ENCODE measurements at places on chromosomes 6 and 20.

DNA sequence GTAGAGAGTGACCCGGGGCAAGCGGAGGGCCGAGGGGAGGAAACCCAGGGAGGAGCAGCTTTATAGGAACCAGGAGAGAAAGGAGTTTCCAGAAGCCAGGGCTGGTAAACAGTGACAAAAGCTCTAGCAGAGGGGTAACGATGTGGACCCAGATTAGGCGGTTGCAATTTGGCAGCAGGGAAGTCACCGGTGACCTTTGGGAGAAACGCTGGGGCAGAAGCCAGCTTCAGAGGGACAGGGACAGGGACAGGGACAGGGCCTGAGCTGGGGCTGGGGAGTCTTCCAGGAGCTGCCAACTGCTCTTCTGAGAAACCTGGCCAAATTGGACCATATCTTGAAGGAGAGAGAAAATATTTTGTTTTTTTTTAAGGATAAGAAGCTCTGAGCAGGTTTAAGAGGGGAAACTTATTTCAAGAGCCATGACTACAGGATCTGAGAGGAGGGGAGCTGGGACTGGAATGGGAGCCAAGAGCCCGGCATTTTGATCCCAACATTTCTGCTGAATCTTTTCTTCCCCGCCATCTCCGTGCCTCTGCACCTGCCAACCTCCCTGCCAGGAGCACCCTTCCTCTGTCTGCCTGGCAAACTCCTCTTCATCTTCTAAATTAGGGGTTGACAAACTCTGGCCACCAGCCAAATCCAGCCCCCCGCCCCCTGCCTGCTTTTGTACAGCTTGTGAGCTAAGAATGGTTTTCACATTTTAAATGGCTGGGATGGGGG lies 22.6 kb upstream of the PREX1 start:
- no peak for DNase-seq

DNA sequence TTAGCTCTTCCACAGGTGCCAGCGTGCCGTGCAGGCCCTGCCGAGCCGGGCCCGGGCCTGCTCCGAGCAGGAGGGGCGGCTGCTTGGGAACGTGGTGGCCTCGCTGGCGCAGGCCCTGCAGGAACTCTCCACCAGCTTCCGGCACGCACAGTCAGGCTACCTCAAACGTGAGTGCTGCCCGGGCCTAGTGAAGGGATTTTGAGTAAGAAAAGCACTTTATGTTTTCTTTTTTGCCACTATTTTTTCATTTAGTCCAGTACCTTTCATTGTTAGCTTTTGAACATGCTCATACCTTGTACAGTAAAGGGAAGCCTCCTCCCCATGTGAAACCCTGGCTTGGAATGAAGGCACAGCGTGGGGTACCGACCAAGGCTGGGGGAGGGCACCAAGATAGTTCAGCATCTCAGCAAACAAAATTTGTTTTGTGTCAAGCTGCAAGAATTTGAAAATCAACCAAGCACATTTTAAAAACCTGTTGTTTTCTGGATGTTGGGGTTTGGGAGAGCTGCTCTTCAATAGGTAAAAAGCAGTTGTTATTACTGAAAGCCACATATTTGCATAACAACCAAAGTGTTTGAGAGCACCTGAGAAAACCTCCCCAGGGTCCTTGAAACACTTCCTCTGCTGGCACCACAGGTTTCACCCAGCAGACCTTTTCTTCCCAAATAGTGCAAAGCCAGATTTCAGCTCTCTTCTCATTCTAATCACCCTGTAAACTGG lies 18.4 kb downstream of the STX16 start:
- no peak for DNase-seq

- DNase-seq: no peak
Measured at GRCh38 chr20:54355631-54356280, 119.6 kb upstream of the DOK5 start.

DNA sequence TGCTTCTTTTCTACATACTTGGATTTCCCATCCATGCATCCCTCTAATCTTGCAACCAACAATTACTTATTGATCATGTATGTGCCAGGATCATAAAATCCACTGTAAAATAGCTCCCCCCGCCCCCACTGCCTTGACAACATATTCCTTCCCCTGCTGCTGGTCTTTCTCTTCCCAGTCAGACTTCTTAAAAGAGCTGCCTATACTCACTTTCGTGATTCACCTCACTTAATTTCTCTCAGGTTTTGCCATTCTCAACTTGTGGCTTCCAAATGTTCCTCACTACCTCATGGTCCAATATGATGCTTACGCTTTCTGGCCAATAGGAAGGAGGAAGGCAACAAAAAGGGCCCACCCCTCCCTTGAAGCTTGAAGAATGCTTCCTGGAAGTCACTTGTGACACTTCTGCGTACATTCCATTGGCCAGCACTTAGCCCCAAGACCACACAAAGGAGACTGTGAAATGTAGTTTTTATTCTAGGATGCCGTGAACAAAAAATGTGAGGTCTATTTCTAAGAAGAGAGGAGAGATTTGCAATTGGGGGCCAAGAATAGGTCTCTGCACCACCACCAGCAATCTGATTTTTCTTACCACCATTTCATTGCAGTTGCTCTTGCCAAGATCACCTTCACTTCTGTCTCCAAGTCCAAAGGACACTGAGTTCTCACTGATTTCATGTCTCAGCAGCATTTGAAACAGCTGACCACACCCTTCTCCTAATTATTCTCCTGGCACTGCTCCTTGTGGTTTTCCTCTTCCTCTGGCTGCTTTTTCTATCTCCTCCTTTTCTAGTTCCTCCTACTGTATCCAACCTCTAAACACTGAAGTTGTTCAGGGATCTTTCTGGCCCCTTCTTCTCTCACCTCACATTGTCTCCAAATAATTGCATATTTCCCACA lies 30.8 kb downstream of the CD164 start:
- DNase-seq: no peak

DNA sequence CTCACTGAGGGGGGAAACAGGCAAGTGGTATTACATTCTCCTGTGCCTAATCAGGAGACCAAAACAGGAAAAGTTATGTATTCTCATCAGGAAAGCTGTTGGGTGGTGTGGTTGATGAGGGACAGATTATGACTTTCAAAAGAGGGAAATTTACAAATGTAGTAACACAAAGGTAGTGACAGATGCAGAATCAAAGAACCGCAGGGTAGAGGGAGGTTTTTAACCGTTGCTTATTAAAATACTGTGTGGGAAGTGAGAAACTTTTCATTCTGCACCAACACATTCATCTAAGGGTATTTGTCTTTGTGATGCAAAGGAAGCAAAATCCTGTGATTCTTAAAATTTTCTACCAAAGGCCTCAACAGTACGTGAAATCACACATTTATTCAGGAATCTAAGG lies 288.2 kb upstream of the MAN1A1 start:
- DNase-seq: no peak

GRCh38 chr6:21824431-21825177 lies 231.1 kb downstream of the SOX4 start:
- no peak for DNase-seq

All from pancreas (tissue), 10 donors.